Activated naive CD4-positive, alpha-beta T cell (primary cell): ENCODE measurements at places on chromosomes 1 and 21.

- no peak for DNase-seq
These were observed 26.6 kb upstream of the FBXO28 start for GRCh38 chr1:224087286-224087794.

DNA sequence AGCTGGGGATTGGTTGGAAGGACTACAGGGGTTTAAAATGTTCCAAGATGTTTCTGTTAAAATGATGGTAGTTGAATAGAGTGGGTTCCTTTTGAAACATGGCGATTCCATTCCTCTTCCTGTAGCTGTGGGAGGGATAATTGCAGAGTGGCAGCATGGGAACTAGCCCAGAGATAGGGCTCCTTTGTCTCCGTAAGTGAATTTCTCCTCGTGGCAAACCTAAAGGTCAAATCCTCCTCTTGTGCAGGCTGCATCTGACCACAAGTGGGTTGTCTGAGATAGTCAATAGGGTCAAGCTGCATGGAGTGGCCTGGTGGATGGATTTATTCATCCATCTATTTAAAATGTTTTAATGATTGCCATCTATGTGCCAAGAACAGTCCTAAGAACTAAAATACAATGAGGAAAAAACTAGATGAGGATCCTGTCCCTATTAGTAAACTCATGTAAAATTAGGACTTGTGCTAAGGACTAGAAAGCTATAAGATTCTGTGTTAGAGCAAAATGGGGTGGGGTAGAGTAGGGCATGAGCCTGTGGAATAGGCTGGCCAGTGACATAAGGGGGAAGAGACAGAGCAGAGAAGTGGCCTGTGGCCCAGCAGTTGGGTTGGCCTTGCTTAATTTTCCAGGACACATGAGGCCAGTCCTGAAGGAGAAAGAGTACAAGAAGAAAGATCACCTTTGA lies 89.1 kb upstream of the IVNS1ABP start:
- no peak for DNase-seq

GRCh38 chr21:45990741-45991605 lies 9.4 kb downstream of the COL6A1 start:
- DNase-seq: no peak

GRCh38 chr1:47849005-47849521 lies 148.1 kb downstream of the TRABD2B start:
- no peak for DNase-seq

GRCh38 chr1:59686170-59686569 lies 128.6 kb upstream of the HOOK1 start:
- DNase-seq: no peak

GRCh38 chr1:231663211-231663792 lies 36.7 kb downstream of the DISC1 start:
- no peak for DNase-seq

- no peak for DNase-seq
These were observed 17.9 kb downstream of the IFNAR2 start for GRCh38 chr21:33247599-33247998.

- DNase-seq: no peak
These were observed 52.5 kb downstream of the SIM2 start for GRCh38 chr21:36751383-36751782.

- DNase-seq: no peak
These were observed 4.7 kb downstream of the ITLN2 start for GRCh38 chr1:160949881-160950280.

DNA sequence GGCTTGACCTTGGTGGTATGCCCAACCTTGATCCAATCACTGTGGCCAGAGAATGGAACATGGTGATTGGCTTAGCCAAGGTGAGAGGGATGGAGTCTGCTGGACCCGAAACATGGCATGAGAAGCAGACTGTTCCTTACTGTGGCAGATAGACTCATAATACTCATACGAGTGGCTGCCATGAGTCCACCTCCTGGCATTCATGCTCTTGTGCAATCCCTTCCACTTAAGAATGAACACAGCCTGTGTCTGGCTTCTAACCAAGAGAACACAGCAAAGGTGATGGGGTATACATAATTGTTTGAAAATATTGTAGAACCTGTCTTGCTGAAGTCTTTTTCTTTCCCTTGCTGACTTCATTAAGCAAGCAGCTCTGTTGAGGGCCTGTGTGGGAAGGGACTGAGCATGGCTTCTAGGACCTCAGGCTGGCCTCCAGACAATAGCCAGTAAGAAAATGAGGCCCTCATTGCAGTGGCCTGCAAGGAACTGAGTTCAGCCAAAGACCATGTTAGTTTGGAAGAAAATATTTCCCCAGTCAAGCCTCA lies 85.9 kb downstream of the ZNF281 start:
- DNase-seq: no peak

DNA sequence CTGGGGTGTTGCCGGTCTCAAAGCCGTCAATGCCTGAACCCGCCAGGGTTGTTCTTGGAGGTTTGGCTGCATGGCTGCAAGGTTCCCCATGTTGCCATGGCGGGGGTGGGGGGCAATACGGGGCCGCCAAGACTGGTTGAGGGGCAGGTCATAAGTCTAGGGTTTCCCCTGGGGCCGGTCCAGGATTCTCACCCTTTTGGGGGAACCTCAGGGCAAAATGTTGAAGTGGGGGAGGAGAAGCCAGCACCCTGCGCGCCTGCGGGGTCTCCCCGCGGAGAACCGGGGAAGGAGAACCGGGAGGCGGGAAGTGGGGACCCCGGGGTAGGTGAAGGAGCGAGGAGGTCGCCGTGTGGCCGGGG lies 401 bp upstream of the ARHGEF10L start:
- DNase-seq: no peak

DNA sequence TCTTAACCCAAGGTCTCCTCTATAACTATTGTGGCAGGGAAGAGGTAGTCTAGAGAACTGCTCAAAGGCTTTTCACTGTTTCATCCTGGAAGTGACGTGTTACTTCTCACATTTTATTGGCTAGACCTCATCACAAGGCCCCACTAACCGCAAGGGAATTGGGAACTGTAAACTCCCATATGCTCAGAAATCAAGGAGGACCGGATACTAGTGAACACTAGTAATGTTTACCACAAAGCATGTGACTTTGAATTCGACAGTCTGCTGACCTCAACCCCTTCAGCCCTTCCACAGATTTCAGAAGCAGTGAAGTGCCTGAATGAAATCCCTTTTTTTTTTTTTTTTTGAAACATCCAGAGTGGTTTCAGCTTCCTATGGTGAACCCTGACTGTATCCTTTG lies 3.4 kb upstream of the EEIG2 start:
- no peak for DNase-seq

GRCh38 chr1:59199719-59200376 lies 97.0 kb upstream of the FGGY start:
- DNase-seq: no peak

DNA sequence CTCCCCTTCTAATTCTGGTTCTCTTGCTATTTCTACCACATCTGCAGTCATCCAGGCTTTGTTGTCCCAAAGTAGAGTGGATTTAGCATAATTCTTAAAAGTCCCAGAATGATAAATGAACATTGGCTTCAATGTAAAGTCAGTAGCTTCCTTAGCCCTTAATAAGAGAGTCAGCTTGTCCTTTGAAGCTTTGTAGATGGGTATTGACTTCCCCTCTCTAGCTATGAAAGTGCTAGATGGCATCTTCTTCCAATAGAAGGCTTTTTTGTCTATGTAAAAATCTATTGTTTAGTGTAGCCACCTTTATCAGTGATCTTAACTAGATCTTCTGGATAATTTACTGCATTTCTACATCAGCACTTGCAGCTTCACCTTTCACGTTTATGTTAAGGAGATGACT lies 181.4 kb upstream of the B3GALT2 start:
- no peak for DNase-seq

DNA sequence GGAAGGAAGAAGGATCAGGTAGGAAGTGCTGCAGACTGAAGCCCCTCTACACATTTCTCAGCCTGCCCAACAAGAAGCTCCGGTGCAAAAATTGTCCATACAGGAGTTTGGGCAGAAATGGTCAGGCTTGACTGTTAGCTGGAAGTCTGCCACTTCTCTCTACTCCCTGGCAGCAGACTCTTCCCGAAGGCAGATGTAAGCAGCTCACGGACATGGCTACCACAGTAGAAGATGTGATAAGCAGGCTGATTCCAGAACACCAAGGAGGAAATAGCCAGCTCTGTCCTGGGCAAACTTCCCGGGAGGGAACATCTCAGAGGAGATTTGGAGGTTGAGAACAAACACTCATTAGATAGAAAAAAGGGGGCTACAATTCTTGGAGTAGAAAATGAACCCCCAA lies 52.6 kb downstream of the TRABD2B start:
- DNase-seq: no peak

GRCh38 chr1:62573675-62574074 lies 23.6 kb upstream of the ANGPTL3 start:
- no peak for DNase-seq

DNA sequence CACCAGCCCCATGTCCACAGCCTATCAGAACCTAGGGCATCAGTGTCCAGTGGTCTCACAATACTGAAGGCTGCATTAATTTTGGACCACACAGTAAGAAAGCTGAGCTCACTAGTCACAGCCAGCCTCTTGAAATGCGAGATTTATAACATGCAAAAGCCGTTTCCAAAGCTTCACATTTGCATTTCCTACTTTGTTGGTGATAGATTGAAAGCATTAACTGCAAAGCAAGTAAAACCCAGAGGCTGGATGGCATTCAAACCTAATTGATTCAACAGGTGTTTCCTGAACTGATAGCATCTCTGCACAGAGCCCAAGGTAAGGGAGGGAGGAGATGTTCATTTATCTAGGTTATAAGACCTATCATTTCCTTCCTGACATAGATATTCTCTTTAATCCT lies 410.1 kb downstream of the OMA1 start:
- no peak for DNase-seq

DNA sequence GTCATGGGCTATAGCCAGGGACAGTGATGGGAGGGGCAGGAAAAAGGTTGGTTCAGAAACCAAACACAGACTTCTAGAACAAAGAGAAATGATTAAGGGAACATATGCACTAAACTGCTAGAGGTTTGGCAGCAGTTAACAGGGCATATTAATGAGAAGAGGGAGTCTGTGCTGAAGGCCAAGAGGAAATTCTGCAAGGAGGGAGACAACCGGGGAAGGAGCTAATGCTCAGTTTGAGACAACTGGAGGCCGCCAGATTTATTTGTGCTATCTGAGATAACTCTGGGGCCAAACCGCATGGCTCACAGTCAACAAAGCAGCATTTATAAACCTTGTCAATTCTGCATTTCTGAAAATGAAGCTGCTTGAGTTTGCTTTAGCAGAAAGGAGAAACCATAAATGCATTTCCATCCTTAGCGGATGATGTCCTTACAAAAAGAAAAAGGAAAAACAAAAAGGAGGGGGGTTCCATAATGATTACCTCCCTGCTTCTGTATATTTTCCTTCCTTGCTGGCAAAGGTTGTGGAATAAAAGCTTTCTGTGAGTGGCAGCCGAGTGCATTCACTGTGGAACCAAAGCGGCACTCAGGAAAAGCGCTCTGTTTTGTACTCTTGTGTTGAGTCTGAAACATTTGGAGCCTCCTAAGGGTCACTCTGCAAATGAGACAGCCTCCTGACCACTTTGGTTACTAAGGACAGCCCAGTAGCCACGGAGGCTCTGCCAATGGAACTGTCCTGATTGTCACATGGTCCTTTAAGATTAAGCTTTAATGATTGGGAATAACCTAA lies 70.3 kb downstream of the SIM2 start:
- no peak for DNase-seq

GRCh38 chr1:199701726-199702125 lies 325.8 kb upstream of the NR5A2 start:
- no peak for DNase-seq

GRCh38 chr21:21102896-21103295 lies 104.7 kb downstream of the NCAM2 start:
- DNase-seq: no peak

DNA sequence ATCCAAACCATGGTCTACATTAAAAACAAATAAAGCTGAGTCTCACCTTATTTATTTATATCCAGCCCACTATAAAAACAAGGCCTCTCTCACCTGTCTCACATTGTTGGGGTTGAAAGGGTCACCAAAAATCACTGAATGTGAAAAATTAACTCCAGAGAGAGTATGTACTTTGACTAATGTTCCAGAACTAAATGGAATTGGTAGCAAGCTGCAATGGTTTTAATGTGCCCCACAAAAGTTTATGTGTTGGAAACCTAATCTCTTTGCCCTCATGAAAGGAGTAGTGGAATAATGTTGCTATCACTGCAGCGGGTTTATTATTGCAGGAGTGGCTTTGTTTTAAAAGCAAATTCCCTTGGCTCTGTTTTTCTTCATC lies 230.3 kb downstream of the LTN1 start:
- no peak for DNase-seq

DNA sequence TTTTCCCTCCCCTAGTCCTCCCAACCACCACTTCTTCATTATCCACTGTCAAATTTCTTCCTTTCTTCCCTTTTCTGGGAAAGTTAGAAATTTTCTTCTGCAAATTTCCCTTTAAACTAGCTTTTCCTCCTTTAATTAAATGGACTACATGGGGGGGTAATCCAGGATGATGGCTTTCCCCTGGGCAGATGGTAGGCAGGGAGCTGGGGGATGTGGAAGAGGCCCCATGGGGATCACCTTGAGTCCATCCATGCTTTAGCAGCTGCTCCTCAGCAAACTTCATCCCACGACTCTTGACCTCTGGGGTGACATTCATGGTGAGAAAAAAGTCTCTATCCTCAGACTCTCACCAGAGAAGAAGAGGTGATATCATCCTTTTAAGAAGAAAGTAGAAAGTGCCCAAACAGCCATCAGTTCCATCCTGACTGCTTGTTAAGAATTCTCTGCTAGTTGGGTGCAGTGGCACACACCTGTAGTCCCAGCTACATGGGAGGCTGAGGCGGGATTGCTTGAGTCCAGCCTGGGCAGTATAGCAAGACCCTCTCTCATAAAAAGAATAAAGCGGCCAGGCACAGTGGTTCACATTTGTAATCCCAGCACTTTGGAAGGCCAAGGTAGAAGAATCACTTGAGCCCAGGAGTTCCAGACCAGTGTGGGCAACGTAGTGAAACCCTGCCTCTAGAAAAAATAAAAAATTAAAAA lies 2.4 kb downstream of the GPATCH4 start:
- no peak for DNase-seq

DNA sequence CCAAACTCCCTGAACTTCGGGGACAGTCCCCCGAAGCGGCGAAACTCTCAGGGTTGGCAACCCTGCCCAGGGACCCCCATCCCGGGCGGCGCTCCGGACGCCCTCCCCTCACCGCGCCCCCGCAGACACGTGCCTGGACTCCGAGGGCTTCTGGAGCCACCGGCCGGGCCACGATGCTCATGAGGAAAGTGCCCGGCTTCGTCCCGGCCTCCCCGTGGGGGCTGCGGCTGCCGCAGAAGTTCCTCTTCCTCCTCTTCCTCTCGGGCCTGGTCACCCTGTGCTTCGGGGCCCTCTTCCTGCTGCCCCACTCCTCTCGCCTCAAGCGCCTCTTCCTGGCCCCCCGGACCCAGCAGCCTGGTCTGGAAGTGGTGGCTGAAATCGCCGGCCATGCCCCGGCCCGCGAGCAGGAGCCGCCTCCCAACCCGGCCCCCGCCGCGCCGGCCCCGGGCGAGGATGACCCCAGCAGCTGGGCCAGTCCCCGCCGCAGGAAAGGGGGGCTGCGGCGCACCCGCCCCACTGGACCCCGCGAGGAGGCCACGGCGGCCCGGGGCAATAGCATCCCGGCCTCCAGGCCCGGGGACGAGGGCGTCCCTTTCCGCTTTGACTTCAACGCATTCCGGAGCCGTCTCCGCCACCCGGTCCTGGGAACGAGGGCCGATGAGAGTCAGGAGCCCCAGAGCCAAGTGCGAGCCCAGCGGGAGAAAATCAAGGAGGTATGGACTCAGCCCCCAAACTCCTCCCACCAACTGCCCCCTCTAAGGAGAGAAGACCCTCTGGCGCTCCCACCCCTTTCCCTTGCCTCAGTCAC lies 1.2 kb downstream of the MAN1C1 start:
- no peak for DNase-seq

- no peak for DNase-seq
These were observed 104.6 kb upstream of the IVNS1ABP start for GRCh38 chr1:185421485-185422107.
